ENCODE measurements at places on chromosomes 12 and 14.

- DNase-seq: no peak
Observed at GRCh38 chr14:96863327-96863985, 66.3 kb downstream of the VRK1 start.

GRCh38 chr12:81835783-81836182 is 76.6 kb upstream of the PPFIA2 start:
- DNase-seq: peak; percentile 30

DNA sequence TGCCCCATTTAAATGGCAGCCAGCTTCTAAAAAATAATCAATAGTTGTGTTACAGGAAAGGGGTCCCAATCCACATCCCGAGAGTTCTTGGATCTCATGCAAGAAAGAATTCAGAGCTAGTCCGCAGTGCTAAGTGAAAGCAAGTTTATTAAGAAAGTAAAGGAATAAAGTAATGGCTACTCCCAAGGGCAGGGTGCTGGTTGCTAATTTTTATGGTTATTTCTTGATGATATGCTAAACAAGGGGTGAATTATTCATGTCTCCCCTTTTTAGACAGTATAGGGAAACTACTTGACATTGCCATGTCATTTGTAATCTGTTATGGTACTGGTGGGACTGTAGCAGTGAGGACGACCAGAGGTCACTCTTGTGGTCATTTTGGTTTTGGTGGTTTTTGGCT is 591.3 kb downstream of the LRFN5 start:
- DNase-seq: no peak

DNA sequence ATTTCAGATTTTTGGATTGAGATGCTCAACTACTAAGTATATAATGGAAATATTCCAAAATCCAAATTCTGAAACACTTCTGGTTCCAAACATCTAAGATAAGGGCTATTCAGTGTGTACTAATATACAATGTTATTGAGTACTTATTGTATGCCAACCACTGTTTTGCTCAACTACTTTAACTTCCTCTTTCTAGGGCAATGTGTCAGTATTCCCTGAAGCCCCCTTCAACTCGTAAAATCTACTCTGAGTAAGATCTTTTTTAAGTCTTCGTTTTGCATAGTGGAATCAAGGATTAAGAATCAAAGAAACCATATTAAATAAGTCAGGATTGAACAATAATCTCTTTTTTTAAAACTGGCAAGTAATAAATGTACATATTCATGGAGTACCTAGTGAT is 45.5 kb downstream of the SPATA7 start:
- no peak for DNase-seq

Measured in activated naive CD4-positive, alpha-beta T cell treated with Interleukin-2 at 50 U/mL for 16 hours (primary cell).